HCT116 (cell line): ENCODE measurements at places on chromosomes 2 and 18. TPM values are rescaled to one million over a fixed set of nuclear protein-coding genes. Genes with fewer than 3 reads are reported as not detected.

Gene SDC1
- 32.0 TPM for total RNA-seq

- no peak for DNase-seq
These were observed 15.2 kb downstream of the RAMP1 start for GRCh38 chr2:237874585-237875161.

Gene ICA1L
- 2.5 TPM for total RNA-seq

DNA sequence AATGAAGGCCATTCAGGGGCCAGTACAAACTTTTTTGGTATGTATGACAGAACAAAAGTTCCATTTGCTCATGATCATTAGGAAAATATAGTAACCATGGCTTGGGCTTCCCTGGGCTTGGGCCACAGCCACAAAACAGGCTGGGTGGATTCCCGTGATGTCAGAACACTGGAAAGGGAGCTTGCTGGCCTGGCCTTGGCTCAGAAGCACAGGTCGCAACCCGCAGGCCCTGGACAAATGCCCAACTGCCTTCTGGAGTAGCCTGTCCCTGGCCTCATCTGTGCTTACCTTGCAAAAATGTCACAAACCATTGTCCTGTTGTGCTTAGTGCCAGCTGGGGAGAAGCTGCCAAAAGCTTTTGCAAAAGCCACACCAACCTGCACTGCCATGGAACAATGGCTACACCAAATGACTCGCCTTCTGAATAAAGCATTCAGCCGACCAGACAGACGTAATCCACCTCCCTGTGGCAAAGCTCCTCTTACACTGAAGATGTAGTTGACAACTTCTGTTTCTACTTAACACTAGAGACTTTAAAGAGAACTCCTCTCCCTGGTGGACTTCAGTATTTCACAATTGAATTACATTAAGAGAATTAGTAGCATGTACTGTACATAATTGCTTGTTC is 125.5 kb downstream of the ANKRD44 start:
- DNase-seq = no peak

DNA sequence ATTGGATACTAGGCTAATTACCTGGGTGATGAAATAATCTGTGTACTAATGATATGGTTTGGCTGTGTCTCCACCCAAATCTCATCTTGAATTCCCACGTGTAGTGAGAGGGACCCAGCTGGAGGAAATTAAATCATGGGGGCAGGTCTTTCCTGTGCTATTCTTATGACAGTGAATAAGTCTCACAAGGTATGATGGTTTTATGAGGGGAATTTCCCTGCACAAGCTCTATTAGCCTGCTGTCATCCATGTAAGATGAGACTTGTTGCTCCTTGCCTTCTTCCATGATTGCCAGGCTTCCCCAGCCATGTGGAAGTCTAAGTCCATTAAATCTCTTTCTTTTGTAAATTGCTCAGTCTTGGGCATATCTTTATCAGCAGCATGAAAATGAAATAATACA is 394.1 kb upstream of the SYT4 start:
- DNase-seq = no peak
